Panc1 (cell line): ENCODE measurements at places on chromosomes 11 and 22. TPM values are rescaled to one million over a fixed set of nuclear protein-coding genes. Genes with fewer than 3 reads are reported as not detected.

The OR52I1 gene
- not detected for total RNA-seq

DNA sequence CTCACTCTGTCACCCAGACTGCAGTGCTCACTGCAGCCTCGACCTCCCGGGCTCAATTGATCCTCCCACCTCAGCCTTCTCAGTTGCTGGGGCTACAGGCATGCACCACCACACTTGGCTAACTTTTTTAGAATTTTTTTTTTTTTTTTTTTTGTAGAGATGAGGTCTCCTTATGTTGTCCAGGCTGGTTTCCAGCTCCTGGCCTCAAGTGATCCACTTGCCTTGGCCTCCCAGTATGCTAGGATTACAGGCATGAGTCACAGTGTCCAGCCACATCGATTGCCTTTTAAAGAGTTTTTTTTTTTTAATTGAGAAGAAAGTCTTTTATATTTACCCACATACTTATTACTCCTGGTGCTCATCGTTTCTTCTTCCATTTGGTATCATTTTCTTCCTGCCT is 30.0 kb downstream of the PARVG start:
- H3K4me1 ChIP-seq: no peaks in the 10 kb centered on the region
- H3K36me3 ChIP-seq: no peaks in the 10 kb centered on the region
- no peak for DNase-seq
- H3K4me3 ChIP-seq: no peak overlapping the region
- H3K27me3 ChIP-seq: no peaks in the 10 kb centered on the region

DNA sequence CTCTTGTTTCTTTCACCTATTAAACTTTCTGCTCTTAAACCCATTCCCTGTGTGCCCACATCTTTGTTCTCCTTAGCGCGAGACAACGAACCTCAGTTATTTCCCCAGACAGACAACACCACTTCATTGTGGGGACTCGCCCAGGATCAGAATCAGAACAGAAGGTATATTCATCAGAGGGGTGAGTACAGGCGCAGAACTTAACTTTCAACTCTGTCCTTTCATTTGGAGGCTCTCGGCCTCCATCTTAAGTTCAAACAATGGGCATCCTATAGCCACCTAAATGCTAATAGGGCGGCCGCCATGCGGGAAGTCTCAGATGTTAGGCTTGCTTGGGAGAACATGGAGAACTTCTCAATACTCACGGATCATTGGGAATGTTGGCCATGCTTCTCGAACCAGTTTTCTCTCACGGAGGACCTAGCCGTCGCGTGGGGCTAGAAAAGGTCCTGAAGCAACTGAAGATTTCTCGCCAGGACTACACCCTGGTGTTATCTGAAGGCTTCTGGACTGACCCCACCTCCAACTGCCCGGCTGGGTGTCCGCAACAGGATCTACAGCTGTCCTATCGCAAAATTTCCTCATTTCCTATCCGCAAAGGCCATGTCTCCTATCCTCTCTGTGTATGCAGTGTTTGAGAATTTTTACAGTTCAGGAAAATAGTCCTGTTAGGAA is 13.4 kb upstream of the HYLS1 start:
- H3K4me3 ChIP-seq: no peak overlapping the region
- no peaks in the 10 kb centered on the region for H3K4me1 ChIP-seq
- no peaks in the 10 kb centered on the region for H3K36me3 ChIP-seq
- DNase-seq: no peak
- H3K27me3 ChIP-seq: no peaks in the 10 kb centered on the region
- H3K27ac ChIP-seq: no peak overlapping the region

DNA sequence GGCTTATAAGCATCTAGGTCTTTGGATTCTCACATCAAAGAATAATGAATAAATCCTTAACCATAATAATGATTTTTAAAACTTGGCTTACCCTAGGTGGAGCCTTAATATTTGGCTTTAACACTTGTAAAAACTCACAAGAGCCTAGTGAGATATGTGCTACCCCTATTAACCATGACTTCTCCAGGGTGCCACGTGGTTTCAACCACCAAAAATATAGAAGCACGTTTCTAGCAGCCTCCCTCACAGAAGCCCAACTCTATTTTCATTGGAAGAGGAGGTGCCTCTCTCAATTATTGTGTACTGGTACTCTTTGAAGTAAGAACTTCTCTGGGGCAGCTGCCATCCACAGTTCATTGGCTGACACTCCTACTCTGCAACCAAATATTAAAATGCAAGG is 46.5 kb upstream of the GDPD4 start:
- H3K4me1 ChIP-seq: no peaks in the 10 kb centered on the region
- H3K27ac ChIP-seq: no peak overlapping the region
- H3K27me3 ChIP-seq: no peaks in the 10 kb centered on the region
- H3K36me3 ChIP-seq: no peaks in the 10 kb centered on the region
- no peak overlapping the region for H3K4me3 ChIP-seq
- DNase-seq: no peak

- no peak overlapping the region for H3K27ac ChIP-seq
- no peak overlapping the region for H3K4me3 ChIP-seq
- H3K4me1 ChIP-seq: no peaks in the 10 kb centered on the region
- DNase-seq: no peak
- no peaks in the 10 kb centered on the region for H3K36me3 ChIP-seq
- H3K27me3 ChIP-seq: no peaks in the 10 kb centered on the region
Measured at GRCh38 chr22:33666961-33667619, 253.2 kb downstream of the LARGE1 start.

- DNase-seq: no peak
- H3K36me3 ChIP-seq: no peaks in the 10 kb centered on the region
- H3K27me3 ChIP-seq: no peaks in the 10 kb centered on the region
- no peak overlapping the region for H3K4me3 ChIP-seq
- H3K27ac ChIP-seq: no peak overlapping the region
Measured at GRCh38 chr11:118975771-118976709, 4.5 kb downstream of the FOXR1 start.

The AQP11 gene
- 2.3 TPM for total RNA-seq

The RASSF10 gene
- not detected for total RNA-seq

DNA sequence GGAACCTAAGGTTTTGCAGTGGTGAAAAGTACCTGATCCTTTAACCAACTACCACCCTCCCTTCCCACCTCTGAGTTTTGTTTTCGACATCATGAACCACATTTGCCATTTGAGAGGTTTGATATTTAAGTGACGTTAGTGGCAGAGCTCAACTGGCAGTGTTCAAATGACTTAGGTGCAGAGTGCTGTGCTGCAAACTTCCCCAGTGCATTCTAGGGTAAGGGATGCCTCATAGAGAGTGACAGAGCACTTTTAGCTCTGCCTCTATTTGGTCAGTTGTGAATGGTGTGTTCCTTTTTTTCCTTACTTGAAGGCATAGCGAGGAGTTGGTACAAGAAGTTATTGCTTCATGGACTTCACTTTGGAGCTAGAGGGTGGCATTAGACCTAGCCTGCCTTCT is 9.4 kb downstream of the BMAL1 start:
- no peaks in the 10 kb centered on the region for H3K36me3 ChIP-seq
- peaks cover 3% of the 10 kb centered on the region; the same call in 1 of the 2 replicates for H3K4me1 ChIP-seq
- no peak for DNase-seq
- H3K27ac ChIP-seq: no peak overlapping the region

The ARHGAP20 gene
- total RNA-seq: 0.05 TPM

DNA sequence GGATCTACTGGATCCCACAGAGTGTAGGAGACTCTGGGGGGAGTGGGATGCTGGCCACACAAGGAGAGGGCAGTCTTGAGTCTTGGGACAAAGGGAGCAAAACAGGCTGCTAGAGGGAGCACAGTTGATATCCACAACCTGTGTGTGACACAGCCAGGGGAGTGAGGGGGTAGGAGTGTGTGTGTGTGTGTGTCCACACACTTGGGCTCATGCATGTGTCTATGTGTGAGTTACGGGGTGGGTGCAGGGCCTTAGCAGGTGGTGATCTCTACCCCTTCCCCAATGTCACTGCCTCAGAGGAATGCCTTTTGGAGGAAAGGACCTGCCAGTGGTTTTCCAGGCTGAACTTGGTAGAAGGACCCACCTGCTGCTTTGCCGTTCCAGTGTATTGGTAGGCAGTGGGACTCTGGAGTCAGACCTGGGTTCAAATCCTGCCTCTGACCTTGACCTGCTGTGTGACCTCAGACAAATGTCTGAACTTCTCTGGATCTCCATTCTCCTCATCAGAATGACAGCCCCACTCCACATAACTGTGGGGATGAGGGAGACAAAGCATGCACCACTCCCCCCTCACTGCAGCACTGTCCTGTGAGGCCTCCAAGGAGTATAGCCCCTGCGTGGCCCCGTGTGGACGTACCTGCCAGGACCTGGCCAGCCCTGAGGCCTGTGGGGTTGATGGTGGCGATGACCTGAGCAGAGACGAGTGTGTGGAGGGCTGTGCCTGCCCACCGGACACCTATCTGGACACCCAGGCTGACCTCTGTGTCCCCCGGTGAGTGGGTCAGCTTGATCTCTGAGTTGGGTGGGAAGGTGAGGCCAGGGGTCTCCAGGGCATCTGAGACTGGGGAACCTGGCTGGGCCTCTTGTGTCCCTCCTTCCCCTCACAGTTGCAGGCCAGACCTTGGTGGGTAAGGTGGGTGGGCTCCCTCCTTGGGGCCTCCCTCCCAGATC is 27.4 kb downstream of the OTOG start:
- no peak for DNase-seq
- H3K27ac ChIP-seq: no peak overlapping the region
- no peaks in the 10 kb centered on the region for H3K27me3 ChIP-seq
- H3K4me1 ChIP-seq: no peaks in the 10 kb centered on the region
- H3K4me3 ChIP-seq: no peak overlapping the region

DNA sequence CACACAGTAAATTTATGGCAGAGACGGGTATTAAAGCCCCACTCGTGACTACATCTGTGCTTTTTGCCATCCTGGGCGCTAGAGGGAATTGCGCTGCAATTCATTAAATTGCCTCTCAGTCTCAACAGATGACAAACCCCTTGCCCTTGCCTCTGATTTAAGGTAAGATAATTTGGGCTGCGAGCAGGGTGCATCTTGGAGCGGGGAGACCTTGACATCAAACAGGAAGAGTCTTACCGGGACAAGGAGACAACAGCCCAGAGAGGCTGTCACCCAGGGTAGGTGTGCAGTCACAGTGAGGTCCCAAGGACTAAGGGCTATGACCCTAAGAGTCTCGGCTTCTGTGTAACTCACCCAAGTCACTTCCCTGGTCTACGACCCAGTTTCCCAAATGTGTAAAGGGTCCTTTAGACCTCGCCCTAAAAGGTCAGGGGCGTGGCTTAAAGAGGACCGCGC is 449 bp upstream of the TOM1 start:
- H3K27ac ChIP-seq: peak overlapping the region; percentile 83
- H3K27me3 ChIP-seq: no peaks in the 10 kb centered on the region
- peaks cover 9% of the 10 kb centered on the region for H3K4me1 ChIP-seq
- peak; percentile 15 for DNase-seq
- peak overlapping the region; percentile 84 for H3K4me3 ChIP-seq

- DNase-seq: no peak
- no peak overlapping the region for H3K27ac ChIP-seq
- no peak overlapping the region for H3K4me3 ChIP-seq
- no peaks in the 10 kb centered on the region; the same call in 1 of the 2 replicates for H3K36me3 ChIP-seq
- H3K4me1 ChIP-seq: no peaks in the 10 kb centered on the region
- H3K27me3 ChIP-seq: no peaks in the 10 kb centered on the region
Measured at GRCh38 chr11:116842909-116843308, 5.5 kb upstream of the APOA1 start.

- no peak for DNase-seq
- no peaks in the 10 kb centered on the region for H3K36me3 ChIP-seq
- no peaks in the 10 kb centered on the region for H3K4me1 ChIP-seq
- H3K27ac ChIP-seq: no peak overlapping the region
Measured at GRCh38 chr11:45275828-45276227, 10.3 kb downstream of the SYT13 start.

- no peak overlapping the region for H3K4me3 ChIP-seq
- H3K27me3 ChIP-seq: no peaks in the 10 kb centered on the region
- H3K36me3 ChIP-seq: no peaks in the 10 kb centered on the region; the same call in 1 of the 2 replicates
- peak overlapping the region; percentile 94 for H3K27ac ChIP-seq
- H3K4me1 ChIP-seq: peaks cover 38% of the 10 kb centered on the region
Measured at GRCh38 chr22:40535189-40535512, 101.4 kb downstream of the MRTFA start.

The RNF169 gene
- total RNA-seq: 23.6 TPM

GRCh38 chr11:70552167-70553150 is 154.1 kb downstream of the CTTN start:
- no peaks in the 10 kb centered on the region for H3K27me3 ChIP-seq
- H3K4me3 ChIP-seq: no peak overlapping the region
- no peaks in the 10 kb centered on the region for H3K36me3 ChIP-seq
- no peak overlapping the region for H3K27ac ChIP-seq
- no peak for DNase-seq

The BDNF gene
- total RNA-seq: 0.36 TPM

- no peaks in the 10 kb centered on the region for H3K27me3 ChIP-seq
- H3K4me3 ChIP-seq: no peak overlapping the region
- H3K4me1 ChIP-seq: peaks cover 6% of the 10 kb centered on the region; the same call in 1 of the 2 replicates
- no peak for DNase-seq
Measured at GRCh38 chr22:38338772-38339379, 21.6 kb upstream of the CSNK1E start.

The MS4A3 gene
- total RNA-seq: 0.13 TPM
